ENCODE measurements at places on chromosomes 16 and 17.

DNA sequence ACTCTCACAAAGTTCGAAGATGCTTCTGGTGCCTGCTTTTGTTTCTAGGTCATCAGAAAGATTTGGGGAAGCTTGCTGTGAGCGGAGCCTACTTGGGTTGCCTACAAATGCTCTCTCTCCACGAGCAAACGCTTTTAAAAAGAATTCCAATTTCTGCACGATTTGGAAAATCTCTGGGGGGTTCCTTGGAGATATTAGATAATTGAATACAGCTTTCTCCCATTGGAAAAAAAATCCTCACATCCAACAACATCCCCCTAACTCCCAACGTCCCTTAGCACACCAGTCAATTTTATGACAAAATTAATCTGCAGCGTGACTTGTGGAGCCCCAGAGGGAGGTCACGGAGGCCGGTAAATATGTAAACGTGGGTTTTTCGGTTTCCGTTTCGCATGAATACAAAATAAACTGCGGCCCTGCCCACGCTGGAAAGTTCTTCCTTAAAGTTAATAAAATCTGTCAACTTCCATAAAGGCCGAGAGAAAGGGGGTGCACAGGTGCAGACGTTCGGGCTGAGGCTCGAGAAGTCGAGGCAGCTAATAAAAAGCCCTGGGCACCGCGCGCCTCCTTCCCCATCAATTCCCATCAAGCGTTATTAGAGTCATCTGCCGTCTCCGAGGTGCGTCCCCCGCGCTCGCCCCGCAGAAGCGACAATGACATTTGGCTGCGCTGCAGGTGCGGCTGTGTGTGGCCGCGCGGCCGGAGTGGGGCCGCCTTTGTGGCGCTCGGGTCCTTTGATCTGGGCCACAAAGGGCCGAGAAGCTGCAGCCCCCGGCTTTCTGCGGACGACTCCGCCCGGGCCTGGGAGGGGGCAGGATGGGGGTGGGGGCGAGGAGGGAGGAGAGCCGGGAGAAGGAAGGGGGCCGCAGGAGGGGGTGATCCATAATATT is 37.6 kb downstream of the SALL1 start:
- DNase-seq = no peak

- DNase-seq = no peak
These were observed 168.4 kb downstream of the RAB11FIP4 start for GRCh38 chr17:31559584-31560501.

DNA sequence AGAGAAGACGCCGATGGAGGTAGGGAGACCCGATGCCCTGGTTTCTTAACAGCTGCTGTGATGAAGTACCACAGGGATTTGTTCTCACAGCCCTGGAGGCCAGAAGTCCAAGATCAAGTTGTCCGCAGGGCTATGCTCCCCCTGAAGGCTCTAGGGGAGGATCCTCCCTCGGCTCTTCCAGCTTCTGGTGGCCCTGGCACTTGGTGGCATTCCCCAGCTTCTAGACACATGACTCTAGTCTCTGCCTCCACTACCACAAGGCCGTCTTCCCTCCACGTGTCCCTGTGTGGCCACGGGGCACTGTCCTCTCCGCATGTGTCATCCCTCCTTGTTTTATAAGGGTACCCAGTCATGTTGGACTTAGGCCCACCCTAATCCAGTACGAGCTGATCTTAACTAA is 375.2 kb downstream of the SLC39A11 start:
- DNase-seq = no peak

DNA sequence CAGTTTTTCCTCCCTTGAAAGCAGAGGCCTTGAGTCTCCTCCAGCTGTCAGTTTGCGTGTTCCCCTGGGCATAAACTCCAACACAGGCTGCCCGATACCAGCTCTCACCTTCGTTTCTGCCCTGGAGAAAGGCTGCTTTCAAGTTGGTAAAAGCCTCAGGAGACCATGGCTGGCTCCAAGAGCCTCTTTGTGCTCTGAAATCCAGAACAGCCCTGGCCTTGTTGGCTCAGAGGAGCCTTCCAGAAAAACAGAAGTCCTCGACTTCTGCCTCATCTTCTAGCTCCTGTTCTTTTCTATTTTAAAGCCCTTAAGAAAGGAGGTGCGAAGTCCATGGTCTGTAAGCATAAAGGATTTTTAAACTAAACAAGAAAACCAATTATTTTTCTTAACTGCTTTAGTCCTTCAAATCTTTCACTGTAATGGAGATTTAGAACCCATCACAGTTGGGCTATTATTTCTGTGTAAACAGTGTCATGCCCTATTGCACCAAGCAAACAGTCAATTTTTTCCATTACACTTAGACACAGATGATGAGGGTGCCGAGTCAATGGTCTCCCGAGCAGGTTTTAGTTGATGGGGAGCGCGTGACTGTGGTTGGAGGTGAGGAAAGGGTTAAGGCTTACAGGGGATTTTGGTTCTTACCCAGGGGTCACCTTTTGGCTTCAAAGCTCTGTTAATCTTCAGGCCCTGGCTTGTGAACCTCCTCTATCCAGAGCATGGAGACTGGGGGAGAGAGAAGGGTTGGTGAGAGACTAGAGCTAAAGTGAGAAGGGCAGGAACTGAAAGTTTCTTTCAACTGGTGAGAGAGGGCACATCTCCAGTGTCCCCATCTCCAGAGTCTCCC is 212.8 kb downstream of the MSI2 start:
- DNase-seq = no peak

DNA sequence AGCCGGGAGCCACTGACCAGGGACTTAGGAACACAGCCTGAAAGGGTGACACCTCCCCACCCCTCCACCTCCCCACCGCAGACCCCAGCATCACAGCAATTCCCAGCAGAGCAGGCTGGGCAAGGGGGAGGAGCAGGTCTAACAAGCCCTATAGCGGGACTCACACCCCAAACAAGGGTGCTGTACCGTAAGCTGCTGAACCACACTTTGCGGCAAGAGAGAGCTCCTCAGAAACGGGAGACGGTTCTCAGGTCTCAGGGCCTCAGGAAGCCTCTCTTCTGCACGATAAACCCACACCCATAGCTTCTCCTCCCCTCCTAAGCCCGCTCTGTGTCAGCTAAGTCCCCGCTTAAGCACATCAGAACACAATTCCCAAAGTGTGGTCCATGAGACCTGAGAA is 11.7 kb upstream of the COTL1 start:
- no peak for DNase-seq

DNA sequence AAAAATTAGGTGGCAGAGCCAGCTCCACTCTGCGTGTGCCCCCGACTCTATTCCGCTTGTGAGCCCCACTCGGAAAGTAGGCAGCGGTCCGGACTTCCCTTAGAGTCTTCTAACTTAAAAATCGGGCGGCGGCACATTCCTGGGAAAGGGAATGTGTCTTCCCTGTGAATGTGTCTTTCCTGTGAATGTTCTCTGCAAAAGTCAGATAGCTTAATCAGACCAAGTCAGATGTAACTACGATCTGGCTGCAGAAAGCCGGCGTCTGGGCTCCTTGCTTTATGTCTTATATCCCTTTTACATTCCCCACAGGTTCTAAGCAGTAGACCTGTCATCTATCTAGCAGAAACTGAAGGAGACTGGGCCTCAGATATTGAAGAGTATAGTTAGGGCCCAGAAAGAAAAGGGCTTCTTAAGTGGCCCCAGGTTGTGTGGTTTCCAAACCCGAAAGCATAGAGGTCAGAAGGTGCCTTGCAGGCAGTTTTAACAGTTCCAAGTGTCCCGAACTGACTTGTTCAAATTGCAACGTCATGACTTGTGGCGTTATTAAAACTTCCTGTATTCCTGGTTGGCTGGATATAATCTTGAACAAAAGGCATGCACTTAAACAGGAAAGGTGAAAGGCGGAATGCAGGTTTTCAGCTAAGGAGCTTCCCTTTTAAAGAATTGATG is 601 bp downstream of the PHKB start:
- no peak for DNase-seq

DNA sequence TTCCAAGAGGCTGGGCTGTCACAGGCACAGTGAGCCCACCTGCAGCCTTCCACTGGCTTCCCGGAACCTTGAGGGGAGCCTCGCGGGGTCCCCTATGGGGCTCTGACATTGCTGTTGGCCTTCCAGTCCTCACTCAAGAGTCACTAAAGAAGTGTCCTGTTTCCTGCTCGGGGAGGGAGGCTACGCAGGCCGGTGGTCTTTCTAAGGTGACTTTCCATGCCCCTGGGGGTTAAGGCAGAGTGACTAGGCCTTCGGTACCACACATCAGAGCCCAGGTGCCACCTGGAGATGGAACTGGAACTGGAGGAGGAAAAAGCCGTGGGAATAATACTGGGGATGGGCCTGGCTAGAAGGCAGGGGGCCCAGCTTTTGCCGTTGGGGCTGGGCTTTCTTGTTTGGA is 72.1 kb downstream of the IL21R start:
- no peak for DNase-seq

GRCh38 chr16:10297341-10298006 is 88.4 kb upstream of the ATF7IP2 start:
- DNase-seq = no peak

GRCh38 chr16:48602356-48603014 is 7.5 kb downstream of the N4BP1 start:
- DNase-seq = no peak

DNA sequence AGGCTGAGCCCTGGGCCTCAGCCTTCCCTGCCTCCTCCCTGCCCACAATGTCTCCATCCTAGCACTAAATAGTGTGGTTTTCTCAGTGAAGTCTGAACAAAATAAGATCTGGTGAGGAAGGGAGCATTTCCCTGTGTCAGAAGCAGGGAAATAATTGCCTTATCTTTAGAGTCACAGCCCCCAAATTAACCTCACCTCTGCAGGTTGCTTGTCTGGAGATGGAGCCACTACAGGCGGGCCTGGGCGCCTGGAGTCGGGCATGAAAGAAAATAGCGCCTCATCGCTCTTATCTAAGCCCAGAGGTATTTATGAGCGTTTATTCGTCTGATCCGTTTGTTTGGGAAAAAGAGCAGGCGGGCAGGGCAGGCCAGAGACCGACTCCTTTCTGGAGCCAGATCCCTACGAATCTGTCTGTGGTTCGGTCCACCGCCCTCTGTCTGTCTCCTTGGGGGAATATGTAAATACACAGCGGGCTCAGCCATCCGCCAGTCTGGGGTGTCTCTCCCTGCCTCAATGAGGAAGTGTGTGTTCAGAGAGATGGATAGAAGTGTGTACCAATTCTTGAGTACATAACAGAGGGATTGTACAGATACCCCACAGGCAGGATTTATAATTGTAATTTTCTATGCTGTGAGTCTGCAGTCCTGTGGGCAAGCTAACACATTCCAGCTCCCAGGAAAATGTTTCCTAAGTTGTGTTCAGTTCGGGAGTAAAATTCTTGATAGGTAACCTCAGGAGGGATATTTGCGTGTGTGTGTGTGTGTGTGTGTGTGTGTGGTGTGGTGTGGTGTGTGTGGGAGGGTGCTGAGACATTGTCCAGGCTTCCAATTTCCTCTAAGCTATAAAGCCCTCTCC is 4.3 kb downstream of the HOXB6 start:
- DNase-seq = no peak

- DNase-seq = no peak
These were observed 57.6 kb upstream of the IRX5 start for GRCh38 chr16:54873071-54873470.

DNA sequence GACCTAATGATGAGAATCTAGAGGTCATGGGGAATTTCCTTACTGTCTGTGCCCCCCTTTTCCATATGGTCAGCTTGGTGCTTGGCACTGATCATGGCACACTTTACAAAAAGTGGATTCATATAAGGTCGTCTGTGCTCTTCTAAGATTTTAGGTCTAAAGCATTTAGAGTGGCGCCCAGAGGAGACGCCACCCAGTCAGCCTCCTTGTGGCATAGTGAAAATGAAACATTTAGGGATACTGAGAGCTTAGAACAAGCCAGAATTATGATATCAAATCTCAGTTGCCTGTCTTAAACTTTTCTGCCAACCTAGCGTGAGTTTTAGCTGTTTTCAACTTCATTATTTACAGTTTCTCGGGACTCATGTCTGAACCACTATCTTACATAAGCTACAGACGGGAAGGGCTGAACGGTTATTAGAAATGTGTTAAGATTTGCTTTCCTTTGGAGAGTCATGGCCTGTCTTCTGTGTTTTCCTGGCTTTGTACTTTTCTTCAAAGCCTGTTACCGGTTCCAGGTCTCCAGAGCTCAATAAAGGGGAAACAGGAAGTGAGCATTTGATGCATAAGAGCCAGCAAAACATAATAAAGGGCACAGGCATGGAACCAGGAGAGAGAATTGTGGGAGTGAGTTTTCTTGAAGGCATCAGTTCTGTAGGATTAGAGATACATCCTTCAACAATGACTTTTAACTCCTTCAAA is 13.7 kb downstream of the ZNRF1 start:
- no peak for DNase-seq

- no peak for DNase-seq
These were observed 29.9 kb downstream of the PIEZO1 start for GRCh38 chr16:88754912-88755744.

- no peak for DNase-seq
These were observed 51.2 kb downstream of the ABAT start for GRCh38 chr16:8725513-8726178.

DNA sequence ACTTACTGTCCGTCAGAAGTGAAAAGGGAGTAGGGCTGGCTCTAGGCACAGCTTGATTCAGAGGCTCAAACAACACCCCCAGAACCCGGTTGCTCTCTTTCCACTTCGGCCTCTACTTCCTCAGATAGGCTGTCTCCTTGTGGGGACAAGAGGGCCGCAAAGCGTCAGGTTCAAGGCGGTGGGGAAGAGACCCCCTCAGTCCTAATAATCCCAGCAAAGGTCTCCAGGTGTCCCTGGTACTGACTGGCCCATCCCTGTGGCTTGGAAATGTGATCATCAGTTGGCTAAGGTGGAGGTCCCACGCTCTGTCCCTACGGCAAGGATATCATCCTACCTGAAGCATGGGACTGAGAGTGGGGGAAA is 26.0 kb downstream of the NGFR start:
- no peak for DNase-seq

- DNase-seq = no peak
These were observed 33.1 kb upstream of the LCMT1 start for GRCh38 chr16:25078386-25078978.

DNA sequence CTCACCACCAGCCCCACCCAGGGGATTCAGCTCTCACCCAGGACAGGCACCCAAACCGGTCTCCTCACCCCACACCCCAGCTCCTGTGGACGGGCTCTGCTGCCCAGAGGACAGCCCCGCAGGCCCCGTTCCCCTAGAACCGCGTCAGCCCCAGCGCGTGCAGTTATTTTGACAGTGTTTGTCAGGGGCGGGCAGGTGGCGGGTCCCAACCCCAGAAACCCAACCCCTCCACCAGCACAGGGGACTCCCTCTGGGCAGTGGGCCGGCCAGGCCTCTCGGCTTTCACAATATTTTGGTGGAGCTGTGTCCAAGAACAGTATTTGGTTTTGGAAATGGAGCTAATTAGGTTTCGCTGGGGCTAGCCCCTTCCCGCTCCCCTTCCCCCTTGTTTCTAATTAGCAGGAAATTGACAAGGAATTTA is 44.8 kb downstream of the BAHCC1 start:
- no peak for DNase-seq

- DNase-seq = no peak
These were observed 25.9 kb downstream of the CYB561 start for GRCh38 chr17:63419949-63420867.

DNA sequence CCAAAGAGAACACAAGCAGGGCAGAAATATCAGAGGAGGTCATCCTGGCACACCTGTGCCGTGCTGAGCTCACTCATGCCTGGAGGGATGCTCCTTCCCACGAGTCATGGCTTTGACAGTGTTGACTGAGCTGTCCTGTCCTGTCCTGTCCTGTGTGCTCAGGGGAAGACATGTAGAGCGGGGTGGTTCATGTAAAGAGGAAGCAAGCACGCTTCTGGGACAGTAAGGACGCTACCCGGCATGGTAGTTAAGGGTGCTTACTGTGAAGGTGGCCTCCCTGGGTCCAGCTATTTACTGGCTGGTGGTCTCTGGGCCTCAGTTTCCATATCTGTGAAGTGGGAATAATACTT is 398 bp downstream of the LGALS9 start:
- no peak for DNase-seq

Data from NCI-H187 treated with DMSO at 0.1 percent for 48 hours (cell line).